ENCODE measurements at places on chromosomes 7 and 10.

DNA sequence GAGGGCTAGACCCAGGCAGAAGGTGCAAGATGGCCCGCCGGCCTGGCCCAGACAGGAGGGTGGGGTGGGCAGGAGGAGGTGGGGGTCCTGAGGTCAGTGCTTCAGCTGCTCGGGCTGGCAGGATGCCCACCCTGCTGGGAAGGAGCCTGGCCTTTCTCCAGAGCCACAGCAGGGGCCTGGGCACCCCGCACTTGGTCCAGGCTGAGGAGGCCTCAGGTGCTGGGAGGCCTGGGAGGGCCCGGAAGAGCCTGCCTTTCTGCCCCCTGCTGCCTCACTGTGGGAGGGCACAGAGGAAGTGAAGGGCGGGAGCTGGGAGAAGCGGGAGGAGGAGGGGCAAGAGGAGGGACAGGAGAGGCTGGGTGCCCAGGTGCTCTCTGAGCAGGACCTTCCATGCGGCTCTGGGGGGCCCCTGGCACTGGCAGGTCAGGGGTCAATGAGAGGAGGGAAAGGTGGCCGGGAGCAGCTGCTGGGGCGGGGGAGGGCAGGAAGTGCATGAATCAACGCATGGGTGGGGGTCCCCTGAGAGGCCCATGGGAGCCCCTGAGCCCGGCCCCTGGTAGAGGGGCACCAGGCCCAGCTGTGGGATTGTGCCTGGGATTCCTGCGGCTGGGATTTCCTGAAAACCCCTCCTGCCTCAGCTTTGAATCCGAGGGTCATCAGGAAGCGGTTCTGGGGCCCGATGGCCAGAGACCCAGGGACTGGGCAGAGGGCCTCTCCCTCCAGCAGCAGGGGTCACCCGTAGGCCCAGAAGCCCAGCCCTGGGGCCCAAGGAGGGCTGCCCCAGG, 49.9 kb downstream of the PWWP2B start:
- peak; percentile 32 for DNase-seq

DNA sequence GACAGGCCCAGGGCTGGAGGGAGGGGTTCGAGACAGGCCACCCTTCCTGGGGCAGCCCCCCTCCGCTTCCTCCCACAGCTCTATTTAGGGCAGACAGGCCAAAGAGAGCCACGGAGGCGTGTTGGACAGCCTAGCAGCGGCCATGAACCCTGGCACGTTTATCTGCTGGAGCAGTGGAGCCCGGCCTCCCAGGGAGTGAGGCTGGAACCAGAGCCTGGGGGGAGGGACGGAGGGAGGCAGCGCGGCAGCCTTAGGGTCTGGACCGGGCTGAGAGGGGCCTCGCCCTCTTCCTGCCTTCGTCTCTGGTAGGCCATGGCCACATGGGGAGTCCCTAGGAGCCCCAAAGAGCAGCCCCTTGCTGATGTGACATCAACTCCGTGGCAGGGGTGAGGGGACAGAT, 17.1 kb downstream of the UNCX start:
- no peak for DNase-seq

DNA sequence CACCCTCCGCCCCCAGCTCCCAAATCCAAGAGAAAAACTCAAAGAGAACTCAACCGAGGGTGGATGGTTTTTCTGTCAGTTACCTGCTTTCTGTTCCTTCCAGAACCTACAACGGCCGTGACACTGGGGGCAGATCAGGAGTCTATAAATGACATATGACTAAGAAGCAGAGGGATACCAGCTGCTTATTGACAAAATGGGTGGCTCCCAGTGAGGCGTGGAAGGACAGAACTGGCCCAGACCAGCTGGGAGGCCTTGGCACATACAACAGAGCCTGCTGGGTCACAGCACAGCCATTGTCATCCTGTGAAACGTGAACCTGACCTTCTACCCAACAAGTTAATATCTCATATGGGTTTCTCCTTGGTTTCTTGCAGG, 84.3 kb upstream of the ADRB1 start:
- no peak for DNase-seq

DNA sequence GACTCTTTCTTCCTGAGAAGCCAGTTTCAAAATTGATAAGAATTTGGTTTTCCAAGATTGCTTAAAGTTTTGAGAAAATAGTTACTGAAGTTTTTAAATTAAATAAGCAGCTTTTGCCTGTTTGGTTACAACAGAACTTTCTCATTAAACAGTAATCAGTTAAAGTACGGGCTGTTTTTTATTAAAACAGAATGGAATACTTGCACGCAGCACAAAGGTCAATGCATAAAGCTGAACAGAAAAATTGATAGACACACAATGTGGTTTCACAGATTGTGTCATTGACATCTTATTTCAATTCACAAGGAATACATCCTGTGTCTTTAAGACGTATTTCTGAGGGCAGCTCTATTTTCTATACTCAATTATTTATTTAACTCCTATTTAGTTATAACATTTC, 192.2 kb downstream of the PRKG1 start:
- no peak for DNase-seq

DNA sequence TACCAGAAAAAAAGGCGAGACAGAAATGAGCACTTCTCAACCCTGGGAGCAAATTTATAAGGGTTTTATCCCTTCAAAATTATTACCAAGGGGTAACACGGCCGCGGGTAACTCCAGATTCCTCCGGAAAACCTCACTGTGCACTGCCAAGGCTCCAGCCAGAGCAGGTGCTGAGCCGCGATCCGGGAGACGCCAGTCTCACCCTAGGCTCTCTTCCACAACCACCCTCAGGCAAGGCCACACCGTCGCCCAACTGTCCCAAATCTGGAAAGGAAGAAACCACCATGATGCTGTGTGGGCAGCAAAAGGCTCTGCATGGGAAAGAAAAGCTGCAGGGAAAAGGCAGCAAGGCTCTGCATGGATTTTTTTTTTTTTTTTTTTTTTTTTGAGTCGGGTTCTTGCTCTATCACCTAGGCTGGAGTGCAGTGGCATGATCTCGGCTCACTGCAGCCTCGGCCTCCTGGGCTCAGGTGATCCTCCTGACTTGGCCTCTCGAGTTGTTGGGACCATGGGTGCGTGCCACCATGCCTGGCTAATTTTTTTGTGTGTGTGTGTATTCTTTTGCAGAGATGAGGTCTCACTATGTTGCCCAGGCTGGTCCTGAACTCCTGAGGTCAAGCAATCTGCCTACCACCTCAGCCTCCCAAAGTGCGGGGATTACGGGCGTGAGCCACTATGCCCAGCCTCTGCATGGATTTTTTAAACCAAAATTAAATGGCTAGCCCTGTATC, 39.0 kb downstream of the MAD1L1 start:
- DNase-seq = no peak

DNA sequence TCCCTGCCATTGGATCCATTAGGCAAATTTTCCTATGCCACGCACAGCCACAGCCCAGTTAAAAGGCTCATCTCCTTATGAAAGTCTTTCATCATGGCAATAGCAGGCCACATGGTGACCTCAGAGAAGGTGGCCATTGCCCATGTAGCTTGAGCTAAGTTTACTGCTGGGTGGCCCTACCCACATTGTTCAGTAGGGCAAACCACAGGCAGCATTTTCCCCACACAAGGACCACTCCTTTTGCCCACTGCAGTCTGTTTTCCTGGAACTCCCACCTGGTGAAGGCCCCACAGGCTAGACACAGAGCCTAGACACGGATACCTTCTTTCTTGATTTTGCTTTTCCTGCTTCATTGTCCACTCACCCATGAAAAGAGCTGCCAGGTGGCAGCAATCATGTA, 101.5 kb upstream of the NPVF start:
- DNase-seq = no peak

DNA sequence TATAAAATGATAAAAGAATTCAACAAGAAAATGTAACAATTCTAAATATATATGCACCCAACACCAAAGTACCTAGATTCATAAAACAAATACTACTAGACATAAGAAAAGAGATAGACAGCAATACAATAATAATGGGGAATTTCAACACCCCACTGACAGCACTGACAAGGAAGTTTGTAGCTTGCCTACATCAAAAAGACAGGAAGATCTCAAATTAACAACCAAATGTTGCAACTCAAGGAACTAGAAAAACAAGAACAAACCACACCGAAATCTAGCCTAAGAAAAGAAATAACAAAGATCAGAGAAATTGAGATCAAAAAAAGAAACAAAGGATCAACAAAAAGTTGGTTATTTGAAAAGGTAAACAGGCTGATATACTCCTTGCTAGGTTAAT, 36.5 kb upstream of the TNKS2 start:
- no peak for DNase-seq
